Stimulated activated CD4-positive, alpha-beta T cell treated with anti-CD3 and anti-CD28 coated beads, Interleukin-1b, Interleukin-23, amount 100 ng/mL, for 4 hours (primary cell): ENCODE measurements at places on chromosomes 4 and X.

DNA sequence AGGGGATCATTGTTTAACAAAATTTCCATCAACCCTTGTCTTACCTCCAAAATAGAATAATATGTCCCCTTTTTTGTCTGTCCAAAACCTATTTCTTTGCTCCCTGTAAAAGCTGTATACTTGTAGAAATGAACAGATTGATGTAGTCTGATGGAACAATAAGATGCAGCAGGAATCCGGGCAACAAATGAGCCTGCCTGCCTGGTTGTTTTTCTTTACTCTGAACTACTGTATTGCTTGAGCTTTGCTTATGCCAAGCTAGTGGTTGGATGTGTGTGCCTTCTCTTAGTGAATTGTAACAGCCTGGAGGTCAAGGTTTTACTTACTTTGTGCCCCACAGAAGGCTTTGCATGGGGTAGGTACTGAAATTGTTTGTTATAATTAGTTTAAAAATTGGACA is 116.2 kb upstream of the TLL1 start:
- DNase-seq, result no peak

DNA sequence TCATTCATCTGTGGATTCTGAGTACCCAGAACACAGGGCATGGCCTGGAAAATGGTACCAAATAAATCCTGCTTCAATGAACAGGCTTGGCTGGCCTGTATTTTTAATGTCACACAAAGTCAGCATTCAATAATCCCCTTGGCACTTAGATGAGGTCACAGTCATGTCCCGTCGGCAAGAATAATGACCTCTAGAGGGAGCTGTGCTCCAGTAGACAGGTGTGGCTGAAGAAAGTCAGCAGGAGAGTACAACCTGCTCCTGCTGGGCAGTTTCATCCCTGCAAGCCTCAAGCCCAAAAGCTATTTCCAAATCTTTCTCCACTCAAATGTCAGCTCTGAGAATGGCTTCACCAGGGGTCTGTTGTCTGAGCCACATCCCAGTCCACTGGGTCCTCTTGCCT is 404.0 kb upstream of the F9 start:
- DNase-seq, result no peak

GRCh38 chrX:47586043-47586787 is 4.0 kb downstream of the TIMP1 start:
- DNase-seq, result no peak

- DNase-seq, result no peak
These were observed 124.0 kb downstream of the PRKX start for GRCh38 chrX:3589474-3589873.

- DNase-seq, result no peak
These were observed 56.0 kb upstream of the BCLAF3 start for GRCh38 chrX:20046864-20047263.

DNA sequence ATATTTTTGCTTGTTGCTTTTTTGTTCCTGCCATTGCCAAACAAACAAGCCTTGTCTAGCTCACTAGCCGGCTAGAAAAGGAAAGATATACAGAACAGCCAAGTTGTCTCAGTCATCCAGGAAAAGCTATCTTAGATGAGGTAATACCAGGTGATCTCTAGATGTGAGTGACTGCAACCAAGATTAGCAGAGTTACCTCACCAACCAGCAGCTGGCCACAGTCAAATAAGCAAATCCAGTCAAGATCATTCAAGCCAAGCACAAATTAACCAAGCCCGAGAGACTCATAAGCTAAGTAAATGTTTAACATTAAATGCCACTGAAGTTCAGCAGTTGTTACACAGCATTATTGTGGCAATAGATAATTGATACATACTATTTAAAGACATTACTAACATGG is 108.6 kb downstream of the CENPC start:
- DNase-seq, result no peak

GRCh38 chr4:158010361-158010760 is 162.5 kb downstream of the GASK1B start:
- DNase-seq, result no peak

- DNase-seq, result no peak
These were observed 151.0 kb downstream of the PALLD start for GRCh38 chr4:168647646-168648375.

- no peak for DNase-seq
These were observed 40.3 kb downstream of the C4orf54 start for GRCh38 chr4:99617374-99617773.

DNA sequence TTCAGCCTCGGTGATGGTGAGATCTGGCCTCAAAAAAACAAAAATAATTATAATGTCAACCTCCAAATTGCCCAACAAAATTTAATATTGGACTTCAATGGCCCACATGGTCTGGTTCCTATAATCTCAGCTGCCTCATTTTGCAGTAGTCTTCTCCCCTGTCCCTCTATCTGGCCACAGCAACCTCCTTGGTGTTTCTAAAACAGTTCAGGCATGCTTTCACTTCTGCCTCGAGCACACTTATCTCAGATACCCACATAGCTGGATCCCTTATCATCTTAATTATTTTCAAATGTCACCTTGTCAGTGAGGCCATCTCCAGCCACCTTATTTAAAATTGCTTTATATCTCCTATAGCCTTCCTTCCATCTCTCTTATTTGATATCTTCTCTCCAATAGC is 52.9 kb upstream of the WDFY3 start:
- DNase-seq, result no peak

- DNase-seq, result no peak
These were observed 421.4 kb upstream of the CPXCR1 start for GRCh38 chrX:88325634-88326033.

DNA sequence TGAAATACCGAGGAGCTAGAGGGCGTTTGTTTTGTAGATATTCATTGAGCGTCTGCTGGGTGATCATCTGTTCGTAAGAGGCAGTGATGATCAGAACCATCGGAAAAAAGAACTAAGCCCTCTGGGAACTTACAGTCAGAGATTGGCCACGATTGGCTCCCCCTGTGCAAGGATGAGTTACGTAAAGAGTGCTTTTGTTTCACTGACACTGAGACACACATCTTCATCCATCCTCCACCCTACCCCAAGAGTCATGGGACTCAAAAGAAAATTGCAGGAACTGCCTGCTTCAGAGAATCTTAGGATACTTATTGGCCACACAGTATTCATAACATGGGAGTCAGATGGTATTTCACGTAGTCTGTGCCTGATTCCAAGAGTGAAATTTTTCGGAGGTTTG is 62.1 kb downstream of the GEMIN8 start:
- DNase-seq, result no peak

GRCh38 chr4:26821031-26821430 is 39.6 kb upstream of the STIM2 start:
- DNase-seq, result no peak

GRCh38 chr4:180437601-180438000 is 1805.6 kb upstream of the TENM3 start:
- no peak for DNase-seq

GRCh38 chr4:113303315-113303714 is 253.9 kb downstream of the ANK2 start:
- DNase-seq, result no peak

DNA sequence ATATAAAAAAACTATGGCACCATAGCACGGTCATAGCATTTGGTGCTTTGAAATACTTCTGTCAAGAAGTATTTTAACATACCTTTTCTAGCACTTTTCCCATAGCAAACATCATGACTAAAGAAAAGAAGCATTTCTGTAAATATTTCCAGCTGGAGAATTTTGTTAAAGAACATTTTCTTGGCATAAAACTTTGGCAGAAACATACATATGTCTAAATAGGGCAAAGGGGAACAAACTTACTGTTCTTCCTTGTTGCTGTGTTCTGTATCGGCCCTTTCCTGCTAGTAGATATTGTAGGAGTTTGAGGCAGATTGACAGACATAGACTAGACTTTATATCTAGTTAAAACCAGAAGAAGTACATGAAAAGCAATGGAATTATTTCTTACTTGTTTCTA is 2368.5 kb downstream of the PCDH7 start:
- no peak for DNase-seq

DNA sequence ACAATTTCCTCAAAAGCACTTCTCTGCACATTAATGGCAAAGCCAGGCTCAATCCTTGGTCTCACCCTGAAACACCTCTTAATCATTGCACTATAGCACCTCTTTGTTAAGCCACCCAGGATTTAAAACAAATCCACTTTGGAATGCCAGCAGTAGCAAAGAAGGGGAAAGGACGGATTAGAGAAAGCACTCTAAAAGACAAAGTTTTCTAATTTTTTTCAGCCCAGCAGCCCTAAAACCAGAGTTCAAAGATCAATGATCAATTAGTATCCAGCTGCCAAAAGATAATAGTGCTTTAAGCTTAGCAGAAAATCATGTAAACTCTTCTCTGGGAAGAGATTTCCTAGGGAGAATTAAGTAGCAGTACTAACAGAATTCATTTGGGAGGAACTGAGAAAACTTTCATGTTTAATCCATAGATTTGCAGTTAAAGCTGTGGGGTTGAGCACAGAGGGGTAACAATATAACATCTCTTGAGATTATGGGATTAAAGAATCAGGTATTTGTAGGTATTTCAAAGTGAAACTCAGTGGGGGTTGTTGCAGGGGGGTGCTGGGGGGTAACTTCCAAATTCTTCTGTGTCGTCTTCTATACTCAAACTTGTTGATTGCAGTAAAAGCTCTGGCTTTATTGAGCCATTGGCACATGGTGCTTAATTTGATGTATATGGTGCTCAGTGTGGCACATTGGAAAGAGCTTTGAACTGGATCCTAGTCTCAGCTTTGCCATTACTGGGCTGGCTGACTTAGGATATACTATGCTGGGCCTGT is 61.8 kb downstream of the LRRC66 start:
- DNase-seq, result no peak

DNA sequence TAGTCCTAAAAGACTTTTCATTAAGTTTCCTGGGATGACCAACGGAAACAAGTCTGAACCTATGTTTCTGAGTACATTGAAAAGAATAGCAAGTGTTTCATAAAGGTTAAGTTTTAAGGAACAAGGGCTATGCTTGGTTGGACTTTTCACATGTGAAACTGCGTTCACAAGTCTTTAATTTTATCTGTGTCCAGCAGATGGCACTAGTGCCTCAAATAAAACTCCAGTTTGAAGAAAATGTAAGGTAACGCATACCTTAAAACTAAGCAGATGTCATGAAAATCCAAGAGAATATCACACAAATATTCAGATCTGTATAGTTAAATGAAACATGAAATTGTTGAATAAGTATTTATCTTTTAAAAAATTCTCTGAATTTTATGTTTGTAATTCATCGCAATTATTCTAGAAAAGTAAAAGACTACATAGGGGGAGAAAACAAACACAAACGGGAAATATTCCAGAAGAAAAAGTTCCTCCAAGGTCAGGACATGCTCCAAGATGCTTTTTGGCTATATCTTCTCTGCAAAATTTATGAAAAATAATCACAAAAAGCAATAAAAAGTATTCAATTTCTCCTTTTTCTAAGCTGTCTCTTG is 89.6 kb upstream of the MAD2L1 start:
- no peak for DNase-seq

GRCh38 chr4:42281324-42282020 is 115.8 kb upstream of the SHISA3 start:
- DNase-seq, result no peak

GRCh38 chrX:716136-716535 is 85.5 kb downstream of the SHOX start:
- no peak for DNase-seq

DNA sequence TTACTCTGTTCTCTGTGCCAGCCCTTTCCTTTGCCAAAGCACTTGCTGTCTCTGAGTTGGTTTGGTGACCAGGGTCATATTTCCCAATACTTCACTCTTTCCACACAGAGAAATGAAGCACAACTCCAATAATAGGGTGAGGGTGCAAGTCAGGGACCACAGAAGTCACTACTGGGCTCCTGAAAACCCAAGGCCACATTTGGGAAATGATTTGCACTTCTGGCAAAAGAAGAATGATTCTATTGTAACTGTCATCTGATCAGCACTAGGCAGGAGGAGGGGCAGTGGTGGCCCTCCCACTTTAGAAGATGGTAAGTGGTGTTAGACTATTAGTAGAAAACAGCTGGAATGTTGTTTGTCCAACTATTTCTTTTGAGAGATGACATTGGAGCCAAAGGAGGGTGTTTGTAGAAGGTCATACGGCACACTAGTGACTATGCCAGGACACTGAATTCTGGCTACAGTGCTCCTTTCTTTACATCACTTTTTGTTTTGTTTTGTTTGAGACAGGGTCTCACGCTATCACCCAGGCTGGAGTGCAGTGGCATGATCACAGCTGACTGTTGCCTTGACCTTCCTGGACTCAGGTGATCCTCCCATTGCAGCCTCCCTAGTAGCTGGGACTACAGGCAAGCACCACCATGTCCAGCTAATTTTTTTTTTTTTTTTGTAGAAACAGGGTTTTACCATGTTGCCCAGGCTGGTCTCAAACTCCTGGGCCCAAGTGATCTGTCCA is 10.8 kb upstream of the HADH start:
- DNase-seq, result no peak

DNA sequence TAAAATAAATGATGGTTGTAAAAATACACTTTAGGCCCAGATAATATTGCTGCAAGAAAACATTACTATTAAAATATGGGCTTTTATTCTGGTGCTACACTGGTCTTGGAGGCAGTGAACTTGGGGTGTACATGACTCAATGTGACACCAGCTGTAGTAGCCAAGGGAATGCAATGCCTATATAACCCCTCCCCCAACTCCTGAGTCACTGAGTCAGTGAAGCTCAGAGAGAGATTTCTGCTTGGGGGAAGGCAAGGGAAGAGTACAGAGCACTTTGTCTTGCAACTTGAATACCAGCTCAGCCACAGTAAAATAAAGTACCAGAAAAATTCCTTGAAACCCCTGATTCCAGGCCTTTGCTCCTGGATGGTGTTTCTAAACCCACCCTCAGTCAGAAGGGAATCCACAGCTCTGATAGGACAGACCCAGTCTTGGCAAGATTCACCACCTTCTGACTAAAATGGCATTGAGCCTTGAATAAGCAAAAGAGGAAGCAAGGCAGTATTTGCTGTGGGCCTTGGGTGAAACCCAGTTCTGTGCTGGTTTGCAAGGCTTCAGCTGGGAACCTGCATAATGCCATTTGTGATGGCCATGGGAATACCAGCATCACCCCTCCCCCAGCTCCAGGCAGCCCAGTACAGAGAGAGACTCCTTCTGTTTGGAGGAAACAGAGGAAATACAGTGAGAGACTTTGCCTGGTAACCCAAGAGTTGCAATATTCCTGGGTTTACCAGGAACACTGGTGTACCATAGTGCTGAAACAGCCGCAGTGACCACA is 209.9 kb downstream of the IQCM start:
- DNase-seq, result no peak
